ENCODE measurements at places on chromosomes 7 and 10.

GRCh38 chr10:14781763-14782162 lies 7.1 kb upstream of the FAM107B start:
- no peak for DNase-seq

DNA sequence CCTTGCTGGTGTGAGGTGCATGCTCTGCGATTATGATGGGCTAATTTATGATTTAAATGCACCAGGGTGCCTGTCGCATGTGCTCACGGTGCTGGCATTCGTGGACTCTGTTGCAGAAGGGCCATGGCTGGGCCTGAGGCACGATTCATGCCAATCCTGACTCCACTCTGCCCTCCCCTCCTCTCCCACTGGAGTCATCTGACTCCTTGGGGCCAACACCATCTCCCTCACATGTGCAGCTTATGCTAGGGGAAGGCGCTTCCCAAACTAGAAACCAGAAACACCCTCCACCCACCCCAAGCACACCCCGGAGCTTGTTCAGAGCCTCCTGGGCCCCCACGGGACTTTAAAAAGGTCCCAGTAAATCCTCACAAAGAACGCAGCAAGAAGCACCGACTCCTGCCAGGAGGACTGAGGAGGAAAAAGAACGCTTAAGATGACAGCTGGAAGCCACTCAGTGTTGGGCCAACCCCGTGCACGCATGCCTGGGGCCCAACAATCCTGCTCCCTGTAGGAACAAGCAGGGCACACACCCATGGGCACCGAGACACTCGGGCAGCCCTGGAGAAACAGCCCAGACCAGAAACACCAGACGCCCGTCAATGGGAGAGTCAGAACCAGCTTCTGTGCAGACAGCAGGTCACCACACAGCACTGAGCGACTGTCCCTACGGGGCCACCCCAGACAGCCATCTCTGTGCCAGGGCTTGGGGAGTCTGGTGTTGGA lies 14.1 kb downstream of the BRI3 start:
- DNase-seq = no peak

- no peak for DNase-seq
Measured at GRCh38 chr7:19117870-19118608, 603 bp upstream of the TWIST1 start.

DNA sequence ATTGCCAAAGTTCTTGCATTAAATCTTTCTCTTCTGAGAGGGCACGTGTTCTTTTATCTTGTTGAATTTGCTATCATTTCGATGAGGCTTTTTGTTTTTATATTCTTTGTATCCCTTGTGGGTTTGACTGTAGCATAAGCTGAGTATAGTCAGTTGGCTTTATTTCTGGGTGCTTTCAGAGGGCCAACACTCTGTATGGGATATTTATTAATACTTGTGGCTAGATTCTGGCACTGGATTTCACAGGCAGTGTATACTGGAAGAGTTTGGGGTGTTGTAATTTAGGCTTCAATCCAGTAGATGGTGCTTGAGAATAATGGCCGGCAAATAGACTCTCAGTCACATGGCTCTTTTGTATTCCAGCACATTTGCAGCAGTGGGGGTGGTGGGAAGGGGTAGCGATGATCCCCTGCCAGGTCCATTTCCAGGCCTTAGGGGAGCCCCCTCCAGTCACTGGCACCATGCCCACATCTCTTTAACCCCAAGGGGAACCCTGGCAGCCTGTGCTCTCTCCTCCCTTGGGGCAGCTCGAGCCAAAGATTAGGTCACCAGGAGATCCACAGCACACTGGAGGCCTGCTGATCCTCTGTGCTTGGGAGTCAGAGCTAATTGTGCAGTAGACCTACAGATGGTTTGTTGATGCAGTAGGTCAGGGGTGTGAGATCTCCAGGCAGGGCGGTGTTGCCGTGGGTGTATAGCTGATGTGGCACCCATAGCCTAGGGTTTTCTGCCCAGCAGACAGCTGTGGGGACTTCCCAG lies 81.8 kb downstream of the PTPN20 start:
- DNase-seq = no peak

- no peak for DNase-seq
Measured at GRCh38 chr7:158519633-158520174, 67.9 kb downstream of the PTPRN2 start.
